ENCODE measurements at places on chromosomes 5 and 9.

DNA sequence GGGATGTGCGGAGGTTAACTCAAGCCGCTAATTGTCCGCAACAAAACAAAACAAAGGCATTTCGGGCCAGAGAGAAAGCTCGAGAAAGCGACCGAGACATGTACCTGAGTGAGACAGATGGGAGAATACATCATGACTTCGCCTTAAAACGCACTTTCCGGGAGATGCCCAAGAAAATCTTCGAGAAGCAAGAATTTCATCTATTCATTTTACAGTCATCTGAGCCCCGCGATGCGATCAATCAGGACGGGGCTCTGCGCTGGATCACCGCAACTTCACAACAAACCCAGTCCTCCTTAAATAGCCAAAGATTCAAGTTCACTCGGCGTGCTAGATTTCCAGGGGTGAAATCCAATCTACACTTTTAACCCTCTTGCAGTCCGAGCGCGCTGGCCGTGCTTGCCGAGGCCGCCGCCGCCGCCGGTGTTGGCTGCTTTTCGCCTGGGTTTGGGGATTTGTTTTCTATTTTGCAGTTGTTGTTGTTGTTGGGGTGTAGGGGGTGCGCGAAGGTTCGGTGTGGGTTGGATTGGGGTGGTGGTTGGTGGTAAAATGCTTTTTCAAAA, 482 bp downstream of the NFIB start:
- DNase-seq, result no peak

GRCh38 chr9:130058887-130059286, 5.2 kb downstream of the GPR107 start:
- no peak for DNase-seq

GRCh38 chr5:78776637-78777036, 128.1 kb upstream of the LHFPL2 start:
- DNase-seq, result no peak

GRCh38 chr9:134509281-134509680, 132.3 kb upstream of the COL5A1 start:
- no peak for DNase-seq

DNA sequence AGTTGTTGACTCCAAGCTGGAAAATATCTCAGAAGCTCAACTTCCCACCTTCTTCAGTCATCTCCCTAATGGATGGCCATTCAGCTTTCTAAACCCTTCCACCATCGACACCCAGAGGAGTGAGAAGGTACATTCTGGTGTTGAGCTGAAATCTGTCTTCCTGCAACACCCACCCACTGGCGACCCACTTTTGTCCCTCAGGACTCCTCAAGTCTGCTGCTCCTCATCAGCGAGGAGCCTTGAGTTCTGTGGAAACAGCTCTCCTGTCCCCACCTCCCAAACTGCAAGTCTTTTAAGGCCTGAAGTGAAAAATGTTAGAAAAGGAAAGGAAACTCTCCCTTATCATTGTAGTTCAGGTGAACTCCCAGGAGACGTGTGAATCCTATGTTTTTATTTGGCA, 111.5 kb upstream of the HAND1 start:
- no peak for DNase-seq

DNA sequence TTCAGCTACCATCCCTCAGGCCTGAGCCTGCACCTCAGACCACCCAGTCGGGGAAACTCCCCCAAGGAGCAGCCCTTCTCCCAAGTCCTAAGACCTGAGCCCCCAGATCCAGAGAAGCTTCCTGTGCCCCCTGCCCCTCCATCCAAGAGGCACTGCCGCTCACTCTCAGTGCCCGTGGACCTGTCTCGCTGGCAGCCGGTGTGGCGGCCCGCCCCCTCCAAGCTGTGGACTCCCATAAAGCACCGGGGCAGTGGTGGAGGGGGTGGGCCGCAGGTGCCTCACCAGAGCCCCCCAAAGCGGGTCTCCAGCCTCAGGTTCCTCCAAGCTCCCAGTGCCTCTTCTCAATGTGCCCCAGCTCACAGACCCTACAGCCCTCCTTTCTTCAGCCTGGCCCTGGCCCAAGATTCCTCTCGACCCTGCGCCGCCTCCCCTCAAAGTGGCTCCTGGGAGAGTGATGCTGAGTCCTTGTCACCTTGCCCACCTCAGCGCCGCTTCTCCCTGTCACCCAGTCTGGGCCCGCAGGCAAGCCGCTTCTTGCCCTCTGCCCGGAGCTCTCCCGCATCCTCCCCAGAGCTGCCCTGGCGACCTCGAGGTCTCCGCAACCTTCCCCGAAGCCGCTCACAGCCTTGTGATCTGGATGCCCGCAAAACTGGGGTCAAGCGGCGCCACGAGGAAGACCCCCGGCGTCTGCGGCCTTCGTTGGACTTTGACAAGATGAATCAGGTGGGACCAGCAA, 7.0 kb downstream of the FAM53C start:
- no peak for DNase-seq

GRCh38 chr9:21812946-21813568, 10.6 kb downstream of the MTAP start:
- no peak for DNase-seq

DNA sequence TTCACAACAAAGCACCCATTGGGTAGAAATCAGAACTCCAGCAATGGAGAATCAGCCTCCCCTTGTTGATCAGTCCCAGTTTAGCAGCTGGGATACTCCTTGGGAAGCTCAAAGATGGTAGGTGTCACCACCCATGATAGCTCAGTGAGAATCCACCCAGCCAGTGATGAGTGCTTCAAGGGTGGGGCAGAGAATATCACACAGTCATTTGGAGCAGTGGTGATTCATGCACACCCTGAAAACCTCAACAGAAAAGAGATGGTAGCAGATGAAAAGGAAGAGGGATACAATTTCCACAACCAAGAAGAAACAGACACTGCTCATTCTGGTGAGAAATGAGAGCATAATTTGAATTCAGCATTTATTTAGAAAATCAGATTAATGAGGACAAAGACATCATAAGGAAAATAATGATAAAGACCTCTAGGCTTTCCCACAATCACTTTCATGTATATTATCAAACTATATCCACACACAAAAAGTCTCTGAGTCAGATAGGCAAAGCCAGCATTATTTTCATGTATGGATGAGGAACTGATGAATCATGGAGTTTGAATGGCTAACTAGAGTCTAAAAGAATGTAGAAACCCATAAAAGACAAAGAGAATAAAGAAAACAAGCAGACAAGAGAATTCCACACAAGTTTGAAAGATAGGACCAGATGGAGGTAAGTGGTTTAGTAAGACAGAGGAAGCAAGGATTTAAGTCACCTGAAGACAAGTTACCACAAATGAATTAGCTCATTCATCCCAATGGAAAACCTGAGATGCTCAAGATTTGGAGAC, 82.9 kb downstream of the FEM1C start:
- no peak for DNase-seq

GRCh38 chr5:79454043-79454442, 59.9 kb downstream of the HOMER1 start:
- DNase-seq, result no peak

DNA sequence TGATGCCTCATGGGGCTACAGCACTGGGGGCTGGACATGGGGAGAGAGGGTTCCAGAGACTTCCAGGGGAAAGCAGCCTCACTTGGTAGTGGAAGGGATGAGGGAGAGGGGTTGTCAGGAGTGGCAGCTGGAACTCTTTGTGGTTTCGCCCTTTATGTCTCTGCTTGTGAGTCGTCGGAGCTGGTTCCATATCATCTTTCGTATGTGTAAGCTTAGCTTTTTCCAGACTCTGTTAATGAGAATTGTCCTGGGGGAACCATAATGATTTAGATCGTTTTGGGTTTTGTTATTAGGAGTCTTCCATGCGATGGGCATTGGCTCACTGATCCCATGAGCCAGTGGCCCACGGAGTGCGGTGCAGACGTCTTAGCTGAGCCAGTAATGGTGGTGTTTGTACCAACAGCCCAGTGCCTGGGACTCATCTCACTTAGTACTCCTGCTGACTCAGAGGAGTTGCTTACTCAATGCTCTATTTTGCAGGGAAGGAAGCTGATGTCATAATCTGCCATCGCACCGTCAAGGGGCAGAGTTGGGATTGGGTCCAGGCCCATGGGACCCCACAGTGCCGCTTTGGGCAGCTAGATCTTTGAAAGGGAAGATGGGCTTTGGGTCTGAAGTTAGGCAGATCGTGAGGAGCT, 48.5 kb downstream of the NEK6 start:
- DNase-seq, result no peak

DNA sequence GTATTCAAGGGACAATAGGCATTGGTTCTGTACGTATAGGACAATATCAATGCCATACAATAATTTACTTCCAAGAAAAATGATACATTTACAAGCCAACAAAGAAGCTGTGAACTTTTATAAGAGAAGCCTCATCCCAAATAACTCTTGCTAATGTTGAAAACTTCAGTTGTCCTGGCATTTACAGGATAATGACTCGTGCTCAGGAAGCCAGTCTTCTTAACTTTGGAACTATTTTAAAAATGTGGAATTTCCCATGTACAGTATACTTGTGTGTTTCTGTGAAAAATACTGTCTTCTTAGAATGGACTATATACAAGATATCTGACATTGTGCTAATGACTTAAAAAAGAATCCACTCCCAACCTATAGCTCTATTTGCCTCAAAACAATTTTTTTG, 1479.3 kb upstream of the CDH9 start:
- DNase-seq, result no peak

- DNase-seq, result no peak
These were observed 207.5 kb upstream of the TBCA start for GRCh38 chr5:77983482-77984199.

DNA sequence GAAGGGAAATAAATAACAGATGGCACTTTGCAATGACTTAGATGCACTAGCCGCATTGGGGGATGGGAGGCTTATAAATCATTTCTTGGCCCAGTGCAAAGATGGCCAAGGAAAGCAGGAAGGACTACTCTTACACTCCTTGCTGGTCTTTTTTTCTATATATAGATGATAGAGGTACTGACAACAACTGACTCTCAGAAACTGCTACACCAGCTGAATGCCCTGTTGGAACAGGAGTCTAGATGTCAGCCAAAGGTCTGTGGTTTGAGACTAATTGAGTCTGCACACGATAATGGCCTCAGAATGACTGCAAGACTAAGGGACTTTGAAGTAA, 1.7 kb downstream of the CCNG1 start:
- no peak for DNase-seq

- no peak for DNase-seq
These were observed 161.0 kb upstream of the SLC28A3 start for GRCh38 chr9:84501587-84501986.

GRCh38 chr5:123450640-123451039, 27.4 kb upstream of the CEP120 start:
- peak; percentile 47 for DNase-seq

All from DMS 273 treated with DMSO at 0.1 percent for 48 hours (cell line).